SK-N-SH (cell line): ENCODE measurements at places on chromosomes 4 and X.

DNA sequence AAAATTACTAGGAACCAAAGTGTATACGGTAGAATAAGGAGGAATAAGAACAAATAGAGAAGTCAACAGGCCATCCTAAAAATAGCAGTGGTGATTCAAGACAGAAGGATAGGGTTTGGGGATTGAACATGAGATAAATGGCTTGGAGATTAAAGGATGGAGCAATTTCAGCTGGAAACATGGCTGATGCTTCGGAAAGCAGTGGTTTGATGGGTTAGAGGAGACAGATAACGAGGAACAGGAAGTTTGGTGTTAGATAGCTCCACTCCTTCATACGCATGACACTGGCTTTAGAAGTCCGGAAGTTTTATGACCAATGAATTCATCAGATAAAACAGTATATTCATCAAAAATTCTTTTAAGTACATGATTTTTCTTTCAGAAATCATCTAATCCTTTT, 70.8 kb upstream of the GALNTL6 start:
- DNase-seq = no peak
- H3K27me3 ChIP-seq = no peaks in the 10 kb centered on the region
- no peak overlapping the region for H3K27ac ChIP-seq
- H3K4me1 ChIP-seq = no peaks in the 10 kb centered on the region
- no peaks in the 10 kb centered on the region for H3K36me3 ChIP-seq

DNA sequence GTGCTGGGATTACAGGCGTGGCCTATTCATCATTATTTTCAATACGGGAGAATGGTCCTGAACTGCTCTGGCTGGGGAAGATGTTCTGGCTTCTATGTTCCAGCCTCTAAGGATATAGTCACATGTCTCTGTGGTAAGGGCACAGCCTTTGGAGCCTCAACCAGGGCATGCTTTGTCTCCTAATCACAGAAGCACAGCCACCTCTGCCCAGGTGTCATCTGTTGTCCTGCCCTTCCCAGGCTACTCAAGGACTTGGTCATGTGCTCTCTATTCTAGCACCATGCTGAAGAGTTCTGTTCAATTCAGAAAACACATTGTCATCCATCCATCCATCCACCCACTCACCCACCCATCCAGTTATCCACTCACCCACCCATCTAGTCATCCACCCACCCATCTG, 29.5 kb downstream of the ASMTL start:
- no peaks in the 10 kb centered on the region for H3K4me1 ChIP-seq
- no peaks in the 10 kb centered on the region; the same call in 1 of the 2 replicates for H3K36me3 ChIP-seq
- no peak overlapping the region; the same call in 1 of the 2 replicates for H3K4me3 ChIP-seq

GRCh38 chrX:10045327-10046000, 78.3 kb downstream of the CLDN34 start:
- no peaks in the 10 kb centered on the region for H3K4me1 ChIP-seq
- no peak overlapping the region for H3K27ac ChIP-seq
- H3K36me3 ChIP-seq = no peaks in the 10 kb centered on the region
- H3K4me3 ChIP-seq = no peak overlapping the region
- DNase-seq = no peak

DNA sequence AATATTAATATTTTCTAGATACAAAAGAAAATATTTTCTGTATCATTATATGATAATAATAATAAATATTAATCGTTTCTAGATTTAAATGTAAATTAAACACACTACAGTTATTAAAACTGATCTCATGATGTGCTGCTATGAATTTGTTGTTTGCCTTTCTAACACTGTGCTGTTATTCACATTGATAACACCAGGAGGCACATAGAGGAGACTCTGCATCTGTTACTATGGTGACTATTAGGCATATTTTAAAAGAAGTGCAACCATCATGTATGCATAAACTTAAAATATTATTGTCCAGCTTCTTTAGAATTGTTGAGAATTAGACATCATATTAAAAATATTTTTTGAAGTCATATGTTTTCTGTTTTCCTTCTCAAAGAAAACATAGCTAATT, 11.8 kb upstream of the PDGFC start:
- no peaks in the 10 kb centered on the region for H3K36me3 ChIP-seq
- no peak for DNase-seq
- no peak overlapping the region for H3K4me3 ChIP-seq
- no peaks in the 10 kb centered on the region for H3K27me3 ChIP-seq
- H3K4me1 ChIP-seq = no peaks in the 10 kb centered on the region; the same call in 1 of the 2 replicates

DNA sequence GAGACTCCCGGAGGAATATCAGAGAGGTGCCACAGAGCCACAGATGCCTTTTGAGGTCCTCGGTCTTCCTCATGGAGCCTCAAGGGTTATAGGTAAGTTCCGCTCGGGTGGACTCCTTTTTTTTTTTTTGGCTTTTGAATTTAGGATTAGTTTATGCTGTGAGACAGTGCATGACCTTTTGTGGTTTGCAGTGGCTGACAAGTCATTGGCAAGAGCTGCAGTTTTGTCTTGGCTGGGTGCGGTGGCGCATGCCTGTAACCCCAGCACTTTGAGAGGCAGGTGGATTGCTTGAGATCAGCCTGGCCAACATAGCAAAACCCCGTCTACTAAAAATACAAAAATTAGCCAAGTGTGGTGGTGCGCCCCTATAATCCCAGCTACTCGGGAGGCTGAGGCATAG, 4.5 kb upstream of the GRSF1 start:
- no peak for DNase-seq
- H3K27ac ChIP-seq = no peak overlapping the region
- no peaks in the 10 kb centered on the region for H3K27me3 ChIP-seq
- H3K36me3 ChIP-seq = no peaks in the 10 kb centered on the region
